ENCODE measurements at places on chromosomes 7 and 10.

- DNase-seq = no peak
These were observed 6.4 kb upstream of the CSTF2T start for GRCh38 chr10:51705774-51706173.

DNA sequence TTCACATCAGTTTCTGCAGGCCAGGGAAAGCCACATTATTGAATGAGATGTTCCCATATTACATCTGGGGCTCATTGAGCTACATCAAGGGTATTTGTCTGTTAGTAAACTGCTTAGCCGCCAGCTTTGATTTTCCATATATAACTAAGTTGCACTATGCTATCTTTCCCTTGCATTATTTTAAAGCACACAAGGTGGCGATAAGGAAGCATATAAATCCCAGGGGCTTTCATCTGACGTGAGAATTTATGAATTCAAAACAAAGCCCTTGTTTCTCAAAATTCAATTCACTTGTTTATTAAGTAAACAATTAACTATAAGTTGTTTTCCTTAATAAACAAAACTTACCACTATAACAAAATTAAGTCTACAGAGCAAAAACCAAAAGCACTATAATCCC lies 334.1 kb upstream of the TPK1 start:
- DNase-seq = no peak

- DNase-seq = no peak
These were observed 45.8 kb upstream of the RHEB start for GRCh38 chr7:151565541-151565940.

DNA sequence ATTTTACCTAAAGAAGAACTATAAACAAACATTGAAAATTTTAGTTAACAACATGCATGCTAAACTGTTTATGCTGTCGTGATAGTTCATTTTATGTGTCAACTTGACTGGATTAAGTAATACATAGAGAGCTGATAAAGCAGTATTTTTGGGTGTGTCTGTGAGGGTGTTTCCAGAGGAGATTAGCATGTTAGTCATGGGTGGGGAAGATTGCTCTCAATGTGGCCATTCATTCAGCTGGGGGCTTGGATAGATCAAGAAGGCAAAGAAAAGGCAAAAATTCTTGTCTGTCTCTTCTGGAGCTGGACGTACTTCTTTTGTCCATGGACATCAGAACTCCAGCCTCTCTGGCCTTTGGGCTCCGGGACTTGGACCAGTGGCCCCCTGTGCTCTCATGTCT lies 172.9 kb upstream of the SEMA3E start:
- no peak for DNase-seq

- no peak for DNase-seq
These were observed 973.5 kb downstream of the ANKRD7 start for GRCh38 chr7:119197877-119198527.

- DNase-seq = no peak
These were observed 32.9 kb downstream of the TACC2 start for GRCh38 chr10:122021828-122022227.

GRCh38 chr10:11509036-11509435 lies 102.4 kb downstream of the USP6NL start:
- DNase-seq = no peak

DNA sequence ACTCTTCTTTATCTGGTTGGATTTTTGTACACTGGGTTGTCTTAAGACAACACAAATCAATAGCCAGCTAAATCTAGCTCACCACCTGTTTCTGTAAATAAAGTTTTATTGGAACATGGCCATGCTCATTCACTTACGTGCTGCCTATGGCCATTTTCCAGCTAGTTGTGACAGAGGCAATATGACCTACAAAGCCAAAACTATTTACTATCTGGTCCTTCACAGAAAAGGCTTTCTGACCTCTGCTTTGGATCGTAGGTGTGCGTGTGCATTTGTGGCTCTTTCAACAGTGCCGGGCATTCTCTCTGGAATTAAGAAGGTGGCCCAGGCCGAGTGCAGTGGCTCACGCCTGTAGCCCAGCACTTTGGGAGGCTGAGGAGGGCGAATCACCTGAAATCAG lies 45.5 kb downstream of the NRAP start:
- no peak for DNase-seq

- no peak for DNase-seq
These were observed 22.3 kb upstream of the PRRT4 start for GRCh38 chr7:128383776-128384175.
